ENCODE measurements at places on chromosomes 4 and X.

GRCh38 chrX:84721416-84721815, 219.2 kb upstream of the HDX start:
- no peak for DNase-seq

DNA sequence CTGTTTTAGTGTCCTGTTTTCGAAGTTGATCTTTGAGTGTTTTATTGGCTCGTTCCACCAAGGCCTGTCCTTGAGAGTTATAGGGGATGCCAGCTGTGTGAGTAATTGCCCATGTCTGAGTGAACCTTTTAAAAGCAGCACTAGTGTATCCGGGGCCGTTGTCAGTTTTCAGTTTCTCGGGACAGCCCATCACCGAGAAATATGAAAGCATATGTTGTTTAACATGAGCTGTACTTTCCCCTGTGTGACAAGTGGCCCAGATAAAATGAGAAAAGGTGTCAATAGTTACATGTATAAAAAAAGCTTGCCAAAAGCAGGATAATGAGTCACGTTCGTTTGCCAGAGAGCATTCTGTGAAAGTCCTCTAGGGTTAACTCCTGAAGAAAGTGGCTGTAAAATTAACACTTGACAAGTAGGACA, 48.6 kb upstream of the RASSF6 start:
- DNase-seq = no peak

- no peak for DNase-seq
Observed at GRCh38 chr4:153780876-153781275, 8.0 kb downstream of the SFRP2 start.

DNA sequence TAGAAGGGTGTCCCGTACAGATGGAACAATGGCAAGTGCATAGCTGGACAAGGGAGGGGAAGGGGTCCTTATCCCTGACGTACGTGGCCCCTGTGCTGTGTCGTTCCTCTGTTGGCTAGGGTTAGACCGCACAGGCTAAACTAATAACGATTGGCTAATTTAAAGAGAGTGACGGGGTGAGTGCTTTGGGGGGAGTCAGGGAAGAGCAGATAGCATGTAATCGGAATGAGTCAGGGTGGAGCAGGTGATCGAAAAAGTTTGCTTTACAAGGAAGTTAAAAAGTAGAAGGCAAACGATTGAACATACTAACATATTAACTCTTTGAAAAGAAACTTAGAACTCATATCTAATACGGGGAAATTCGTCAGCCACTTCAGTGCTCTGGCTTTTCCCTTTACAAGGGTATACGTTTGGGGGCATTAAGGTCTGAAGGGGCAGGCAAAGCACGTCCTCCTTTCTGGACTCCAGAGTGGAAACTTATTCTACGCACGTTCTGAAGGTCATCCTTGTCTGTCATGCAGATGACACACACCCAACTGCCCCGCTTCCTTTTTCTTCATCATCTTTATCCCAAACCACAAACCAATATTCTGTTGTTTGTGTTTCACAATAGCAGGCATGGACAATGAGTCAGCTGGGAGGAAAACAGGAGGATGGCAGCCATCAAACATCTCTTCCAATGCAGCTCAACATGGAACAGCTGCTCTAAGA, 10.2 kb upstream of the CRLF2 start:
- DNase-seq = no peak

DNA sequence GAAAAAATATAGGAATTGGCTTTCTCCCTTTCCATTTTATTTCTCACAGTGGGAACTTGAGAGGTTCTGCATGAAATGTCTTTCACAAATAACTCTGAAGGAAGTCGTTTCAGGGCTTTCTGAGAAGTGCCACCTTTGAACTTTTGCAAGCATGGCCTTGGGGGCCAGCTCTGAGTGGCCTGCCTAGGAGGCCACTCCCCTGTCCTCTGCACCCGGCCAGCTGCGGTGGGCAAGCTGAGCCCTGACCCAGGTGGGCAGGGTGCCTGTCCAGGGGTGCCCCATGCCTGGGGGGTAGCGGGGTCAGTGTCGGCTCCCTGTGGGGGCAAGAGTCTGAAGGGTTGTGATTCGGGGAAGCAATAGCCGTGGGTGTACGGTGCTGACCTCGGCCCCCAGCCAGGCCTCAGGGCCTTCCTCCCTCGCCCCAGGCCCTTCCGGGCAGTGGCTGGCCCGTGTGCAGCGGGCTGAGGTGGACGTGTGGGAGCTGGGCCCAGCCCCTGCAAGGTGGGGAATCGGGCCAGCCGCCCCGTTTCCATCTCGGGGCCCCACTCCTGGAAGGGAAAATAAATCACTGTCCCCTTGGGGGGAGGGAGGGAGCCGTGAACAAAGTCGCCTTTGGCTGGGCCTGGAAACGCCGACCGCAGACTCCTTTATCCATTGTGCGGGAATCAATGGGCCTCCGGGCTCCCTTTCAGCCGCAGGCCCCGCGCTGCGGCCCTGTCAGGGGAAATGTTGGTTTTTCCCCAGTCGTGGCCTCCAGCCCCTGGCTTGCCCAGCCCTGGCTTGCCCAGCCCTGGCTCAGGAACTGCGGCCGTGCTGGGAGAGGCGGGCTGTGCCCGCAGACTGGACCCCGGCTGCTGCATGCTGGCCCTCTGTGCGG, 3.1 kb downstream of the FGFRL1 start:
- no peak for DNase-seq

DNA sequence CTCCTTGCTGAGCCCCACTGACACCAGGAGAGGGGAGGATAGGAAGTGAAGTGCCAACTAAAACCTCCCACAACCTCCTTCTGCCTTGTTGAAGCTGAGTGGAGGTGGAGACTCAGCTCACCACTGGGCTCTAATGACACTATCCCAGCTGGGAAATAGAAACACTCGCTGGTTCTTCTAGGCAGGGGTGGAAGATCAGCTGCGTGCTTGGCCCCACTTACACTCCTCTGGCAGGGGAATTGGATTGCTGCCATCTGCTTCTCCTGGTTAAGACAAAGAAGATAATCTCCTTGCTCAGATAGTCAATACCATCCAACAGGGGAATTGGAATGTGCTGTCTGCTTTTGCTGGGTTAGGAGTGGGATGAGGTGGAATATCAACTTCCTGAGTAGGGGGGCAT, 392.5 kb downstream of the ZNF674 start:
- DNase-seq = no peak

GRCh38 chrX:107675823-107676555, 47.7 kb downstream of the PRPS1 start:
- DNase-seq = no peak

- no peak for DNase-seq
Observed at GRCh38 chr4:1360423-1361283, 13.6 kb downstream of the UVSSA start.

DNA sequence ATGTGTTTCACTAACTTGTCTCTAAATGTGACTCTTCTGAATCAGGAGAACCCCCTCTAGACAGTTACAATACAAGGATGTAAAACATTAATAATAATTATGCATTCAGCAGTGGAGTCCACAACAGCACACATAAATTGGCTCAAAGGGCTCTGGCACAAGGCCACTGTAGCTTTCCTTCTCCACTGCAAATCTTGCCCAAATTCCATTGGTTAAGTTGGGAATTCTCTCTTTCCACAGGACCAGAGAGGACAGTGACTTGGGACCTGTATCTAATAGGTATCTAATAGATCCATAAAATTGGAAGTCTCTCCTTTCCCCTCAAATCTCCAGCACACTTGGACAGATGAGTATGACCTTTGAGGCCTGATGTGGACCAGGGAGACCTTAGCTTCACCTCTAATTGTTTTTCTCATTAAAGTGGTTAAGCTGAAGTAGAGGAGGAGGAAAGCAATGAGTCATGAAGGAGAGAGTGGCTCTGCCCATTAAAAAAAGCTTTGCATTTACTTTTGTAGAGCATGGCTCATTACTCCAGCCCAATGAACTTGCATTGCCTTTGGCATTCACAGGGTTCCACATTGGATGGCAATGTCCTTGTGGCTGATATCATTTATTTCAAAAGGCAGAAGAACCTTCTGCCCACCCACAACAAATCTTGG, 72.3 kb upstream of the SH3RF1 start:
- no peak for DNase-seq

- DNase-seq = no peak
Observed at GRCh38 chr4:183333983-183334382, 11.8 kb upstream of the CLDN24 start.
